Spinal cord (tissue), 10 donors: ENCODE measurements at places on chromosomes 11 and 22. TPM values are rescaled to one million over a fixed set of nuclear protein-coding genes. Genes with fewer than 3 reads are reported as not detected.

DNA sequence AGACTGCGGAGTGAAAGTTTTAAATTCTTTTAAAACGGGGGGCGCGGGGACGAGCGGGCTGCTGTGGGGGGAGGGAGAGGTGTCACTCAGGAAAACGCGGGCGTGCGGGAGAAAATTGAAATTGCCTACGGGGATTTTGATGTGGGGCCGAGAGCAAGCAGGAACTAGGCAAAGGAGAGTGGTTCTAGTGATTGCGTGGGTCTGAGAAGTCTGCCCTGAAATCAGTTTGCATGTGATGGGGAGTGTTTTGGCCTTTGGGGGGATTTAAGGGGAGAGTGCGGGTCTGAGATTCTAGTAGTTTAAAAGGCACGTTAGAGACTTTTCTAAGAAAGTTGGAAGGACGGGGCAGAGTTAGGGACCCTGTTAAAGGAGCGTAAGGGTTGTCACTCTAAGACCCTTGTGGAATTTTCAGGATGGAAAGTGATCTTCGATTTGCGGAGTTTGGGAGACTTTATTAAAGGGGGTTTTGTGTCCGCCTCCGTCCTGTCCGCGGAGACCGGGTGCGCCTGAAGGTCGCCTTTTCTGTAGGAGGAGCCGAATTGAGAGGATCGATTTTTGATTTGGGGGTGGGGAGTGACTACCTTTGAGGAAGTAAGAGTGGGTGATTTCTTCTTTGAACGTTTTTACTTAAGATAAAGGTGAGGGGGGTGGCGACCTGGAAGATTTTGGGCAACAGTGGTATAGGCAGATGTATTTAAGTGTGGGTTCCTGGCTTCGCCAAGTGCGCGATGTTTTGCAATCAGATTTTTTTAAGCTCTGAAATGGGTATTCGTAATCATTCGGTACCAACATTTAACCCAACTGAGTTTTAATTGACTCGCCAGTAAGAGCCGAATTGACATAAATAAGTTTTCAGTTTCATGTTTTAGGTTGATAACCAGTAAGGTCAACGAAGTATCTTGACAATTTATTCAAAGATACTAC is 1.1 kb downstream of the EED start:
- peaks cover 3% of the 10 kb centered on the region for H3K4me1 ChIP-seq
- peak overlapping the region; percentile 90 for H3K27ac ChIP-seq
- H3K27me3 ChIP-seq, result no peaks in the 10 kb centered on the region

GRCh38 chr11:28461338-28461737 is 353.1 kb downstream of the METTL15 start:
- no peak for DNase-seq
- no peak overlapping the region for H3K27ac ChIP-seq
- H3K27me3 ChIP-seq, result no peaks in the 10 kb centered on the region
- H3K36me3 ChIP-seq, result no peaks in the 10 kb centered on the region
- H3K4me1 ChIP-seq, result no peaks in the 10 kb centered on the region
- H3K4me3 ChIP-seq, result no peak overlapping the region

DNA sequence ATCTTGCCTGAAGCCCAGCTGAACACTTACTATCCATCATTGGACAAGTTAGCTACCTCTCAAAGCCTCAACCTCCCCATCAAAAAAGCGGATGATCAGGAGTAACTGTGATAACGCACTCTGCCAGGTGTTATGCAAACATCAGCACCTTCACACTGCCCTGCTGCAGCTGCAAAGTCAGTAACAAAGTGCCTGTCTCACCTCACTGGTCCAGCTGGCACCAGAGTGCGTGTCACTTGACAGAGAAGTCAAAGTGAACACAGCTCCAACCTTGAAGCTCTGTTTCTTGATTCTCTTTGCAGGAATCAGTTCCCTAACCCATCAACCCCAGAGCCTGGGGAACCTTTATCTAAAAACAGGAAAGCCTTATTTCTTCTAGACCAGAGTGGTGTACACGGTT is 413.6 kb downstream of the CTTN start:
- no peaks in the 10 kb centered on the region for H3K27me3 ChIP-seq
- H3K4me3 ChIP-seq, result no peak overlapping the region
- DNase-seq, result no peak
- H3K27ac ChIP-seq, result no peak overlapping the region
- peaks cover 6% of the 10 kb centered on the region for H3K4me1 ChIP-seq

DNA sequence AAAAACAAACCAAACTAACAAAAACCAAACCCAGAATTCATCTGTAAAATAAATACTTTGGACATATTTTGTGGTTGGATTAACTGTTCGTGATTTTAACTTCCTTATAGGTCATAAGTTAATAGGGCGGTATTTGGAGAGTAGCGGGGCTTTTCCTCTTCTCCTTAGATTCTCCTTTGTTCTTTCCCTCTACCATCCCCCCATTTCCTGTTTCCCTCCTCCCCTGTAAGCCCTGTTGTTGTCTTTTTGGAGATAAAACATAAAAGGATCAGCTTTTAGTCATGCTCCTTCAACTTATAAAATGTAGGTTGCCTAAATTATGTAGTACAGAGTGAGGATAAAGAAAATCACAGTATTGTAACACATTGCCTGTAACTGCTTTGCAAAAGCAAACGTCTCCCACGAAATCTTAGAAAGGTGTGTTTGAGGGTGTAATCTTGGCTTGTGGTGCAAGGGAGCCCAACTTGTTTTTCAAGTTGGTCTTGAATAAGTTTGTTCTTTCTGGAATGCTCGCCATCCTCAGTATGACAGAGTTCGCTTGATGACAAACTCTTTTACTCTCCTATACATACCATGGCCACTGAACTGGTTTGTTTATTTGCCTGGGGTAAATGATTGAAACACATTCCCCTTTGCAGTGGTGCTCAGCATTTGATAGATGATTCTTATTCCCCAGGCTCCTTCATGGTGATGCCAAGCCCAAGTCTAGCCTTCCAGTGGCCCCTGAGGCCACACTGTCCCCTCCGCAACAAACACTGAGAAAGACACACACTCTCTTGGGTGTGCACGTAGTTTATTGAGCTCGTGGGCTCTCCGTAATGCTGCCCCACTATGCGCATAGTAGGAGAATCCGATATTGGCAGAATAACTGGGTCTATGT is 49.4 kb downstream of the TEAD1 start:
- no peak for DNase-seq
- H3K4me1 ChIP-seq, result peaks cover 21% of the 10 kb centered on the region
- H3K27me3 ChIP-seq, result no peaks in the 10 kb centered on the region
- peak overlapping the region; percentile 37 for H3K27ac ChIP-seq
- H3K4me3 ChIP-seq, result no peak overlapping the region

- H3K27me3 ChIP-seq, result no peaks in the 10 kb centered on the region
- H3K4me1 ChIP-seq, result peaks cover 50% of the 10 kb centered on the region
- DNase-seq, result no peak
- no peak overlapping the region for H3K4me3 ChIP-seq
- peak overlapping the region; percentile 83 for H3K27ac ChIP-seq
- no peaks in the 10 kb centered on the region for H3K36me3 ChIP-seq
These were observed 76.5 kb upstream of the ARFGAP3 start for GRCh38 chr22:42933485-42934091.

GRCh38 chr11:56624661-56625110 is 10.0 kb upstream of the OR5M1 start:
- no peaks in the 10 kb centered on the region for H3K4me1 ChIP-seq
- no peak overlapping the region for H3K4me3 ChIP-seq
- DNase-seq, result no peak
- H3K36me3 ChIP-seq, result no peaks in the 10 kb centered on the region
- H3K27ac ChIP-seq, result no peak overlapping the region
- no peaks in the 10 kb centered on the region for H3K27me3 ChIP-seq

DNA sequence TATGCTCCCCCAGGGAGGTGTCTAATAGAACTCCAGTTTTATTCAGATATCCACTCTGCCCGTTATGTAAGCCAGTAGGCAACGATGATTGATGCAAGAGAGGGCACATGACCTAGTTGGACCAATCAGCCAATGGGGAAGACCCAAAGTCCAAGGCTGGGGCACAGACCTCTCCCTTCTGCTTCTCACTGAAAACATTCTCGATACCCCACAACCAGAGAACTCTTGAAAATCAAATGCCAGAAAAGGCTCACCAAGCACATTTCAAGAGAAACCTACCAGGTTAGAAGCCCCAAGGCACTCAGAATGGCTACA is 7.4 kb downstream of the HIRA start:
- DNase-seq, result no peak
- no peaks in the 10 kb centered on the region for H3K36me3 ChIP-seq
- no peak overlapping the region for H3K27ac ChIP-seq
- no peak overlapping the region for H3K4me3 ChIP-seq

DNA sequence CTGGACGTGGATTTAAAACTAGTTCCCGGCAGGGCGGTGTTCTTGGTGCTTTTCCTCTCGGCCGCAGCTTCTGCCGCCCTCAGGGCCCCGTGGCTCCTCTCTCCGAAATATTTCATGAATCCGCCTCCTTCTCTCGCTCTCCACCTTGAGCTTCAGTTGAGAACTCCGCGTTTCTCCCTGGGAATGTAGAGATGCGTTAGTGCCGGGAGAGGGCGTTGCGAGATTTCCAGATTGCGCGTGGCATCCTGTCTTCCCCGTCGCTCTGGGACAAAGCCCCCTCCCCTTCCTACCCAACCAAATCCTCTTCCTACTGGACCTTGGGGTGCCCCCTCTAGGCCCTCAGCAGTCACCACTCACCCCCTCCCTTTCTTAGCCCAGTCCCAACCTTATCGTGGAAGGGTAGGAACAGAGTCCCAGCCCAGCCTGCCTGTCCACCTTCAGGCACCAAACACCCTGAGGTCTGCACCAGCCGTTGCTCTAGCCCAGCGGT is 15.5 kb upstream of the RAC2 start:
- DNase-seq, result peak; percentile 91
- H3K36me3 ChIP-seq, result no peaks in the 10 kb centered on the region
- no peak overlapping the region for H3K27ac ChIP-seq

DNA sequence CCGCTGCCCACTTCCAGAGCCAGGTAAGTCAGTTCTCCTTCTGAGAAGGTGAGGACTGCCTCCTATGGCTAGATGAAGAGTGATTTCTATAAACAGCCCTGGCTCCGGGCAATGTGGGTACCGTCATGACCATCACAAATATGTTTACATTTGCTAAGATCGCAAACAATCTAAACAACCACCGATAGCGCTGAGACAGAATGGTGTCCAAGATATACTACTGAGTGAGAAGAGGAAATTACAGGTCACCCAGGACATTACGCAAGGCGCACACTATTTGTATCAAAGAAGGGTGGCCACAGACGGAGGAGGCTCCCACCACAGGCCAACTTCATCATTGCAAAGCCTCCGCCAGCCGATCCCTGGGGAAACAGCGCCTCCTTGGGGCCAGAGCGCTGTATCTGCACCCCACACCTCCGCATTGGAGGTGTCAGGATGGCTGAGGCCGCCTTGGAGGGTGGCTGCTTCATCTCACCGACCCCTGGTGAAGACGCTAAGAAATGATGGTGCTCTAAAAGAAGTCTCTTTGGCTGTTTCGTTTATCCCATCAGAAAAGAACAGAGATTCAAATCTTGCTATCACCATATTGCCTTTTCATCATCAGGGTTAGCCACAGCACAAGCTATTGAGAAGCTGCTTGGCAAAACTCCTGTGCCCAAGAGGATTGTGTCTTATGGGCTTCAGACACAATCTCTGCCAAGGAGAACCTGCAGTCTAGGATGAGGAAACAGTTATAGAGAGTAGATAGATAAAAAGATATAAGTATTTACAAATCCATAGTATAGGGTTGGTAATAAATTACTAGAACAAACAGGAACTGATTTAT is 12.3 kb upstream of the ASRGL1 start:
- no peaks in the 10 kb centered on the region for H3K36me3 ChIP-seq
- no peak overlapping the region for H3K4me3 ChIP-seq
- peaks cover 4% of the 10 kb centered on the region for H3K27me3 ChIP-seq
- DNase-seq, result no peak
- H3K4me1 ChIP-seq, result no peaks in the 10 kb centered on the region

DNA sequence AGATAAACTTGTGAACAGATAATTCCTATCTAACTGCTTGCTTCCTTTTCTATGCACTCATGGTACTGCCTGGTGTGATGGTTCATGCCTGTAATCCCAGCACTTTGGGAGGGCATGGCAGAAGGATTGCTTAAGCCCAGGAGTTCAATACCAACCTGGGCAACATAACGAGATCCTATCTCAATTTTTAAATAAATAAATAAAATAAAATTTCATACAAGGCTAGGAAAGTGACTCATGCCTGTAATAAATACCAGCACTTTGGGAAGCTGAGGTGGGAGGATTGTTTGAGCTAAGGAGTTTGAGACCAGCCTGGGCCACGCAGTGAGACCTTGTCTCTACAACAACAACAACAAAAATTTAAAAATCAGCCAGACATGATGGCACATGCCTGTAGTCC is 166.6 kb downstream of the COMMD9 start:
- no peak for DNase-seq
- no peaks in the 10 kb centered on the region for H3K27me3 ChIP-seq
- H3K36me3 ChIP-seq, result no peaks in the 10 kb centered on the region
- H3K4me3 ChIP-seq, result no peak overlapping the region

GRCh38 chr11:86383041-86383955 is 8.6 kb downstream of the CCDC81 start:
- no peak for DNase-seq
- no peaks in the 10 kb centered on the region for H3K27me3 ChIP-seq
- no peak overlapping the region for H3K4me3 ChIP-seq
- H3K4me1 ChIP-seq, result no peaks in the 10 kb centered on the region

DNA sequence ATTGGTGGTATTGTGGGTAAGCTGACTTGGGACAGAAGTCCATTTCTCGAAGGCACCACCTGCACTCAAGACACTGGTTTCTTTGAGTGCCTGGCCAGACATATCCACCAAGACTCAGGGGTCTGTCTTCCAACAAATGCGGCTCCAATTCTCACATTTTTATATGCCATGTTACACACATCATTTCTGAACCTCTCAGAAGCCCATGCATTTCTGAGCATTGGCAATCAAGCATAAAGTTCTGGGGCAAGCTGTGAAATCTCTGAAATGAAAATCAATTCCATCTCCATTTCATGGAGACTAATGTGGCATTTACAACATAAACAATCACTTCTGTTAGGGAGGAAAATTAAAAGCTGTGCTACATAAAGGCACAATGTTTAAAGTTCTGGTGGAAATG is 243.7 kb downstream of the KIRREL3 start:
- no peaks in the 10 kb centered on the region for H3K36me3 ChIP-seq
- no peak for DNase-seq
- H3K27ac ChIP-seq, result no peak overlapping the region
- H3K4me3 ChIP-seq, result no peak overlapping the region
- H3K27me3 ChIP-seq, result no peaks in the 10 kb centered on the region

GRCh38 chr11:6587360-6587953 is 16.0 kb downstream of the RRP8 start:
- H3K27me3 ChIP-seq, result no peaks in the 10 kb centered on the region
- peaks cover 13% of the 10 kb centered on the region for H3K36me3 ChIP-seq
- peaks cover 15% of the 10 kb centered on the region for H3K4me1 ChIP-seq
- no peak overlapping the region for H3K4me3 ChIP-seq
- DNase-seq, result no peak

Gene MPZL3
- total RNA-seq, result 4.2 TPM

Gene XKR3
- 0.10 TPM for total RNA-seq

Gene OR8B3
- total RNA-seq, result not detected

Gene C22orf15
- 0.89 TPM for total RNA-seq

Gene MYO18B
- 0.33 TPM for total RNA-seq

Gene EIF3L
- total RNA-seq, result 814 TPM

Gene OR52E2
- not detected for total RNA-seq

Gene TNNT3
- 4.0 TPM for total RNA-seq

Gene SUSD2
- 4.9 TPM for total RNA-seq
